Stimulated activated CD4-positive, alpha-beta T cell treated with anti-CD3 and anti-CD28 coated beads, Interleukin-15, amount 100 ng/mL, for 24 hours (primary cell): ENCODE measurements at places on chromosomes 5 and 9.

- DNase-seq = no peak
Measured at GRCh38 chr5:6274846-6275543, 103.4 kb downstream of the MED10 start.

- no peak for DNase-seq
Measured at GRCh38 chr9:105246656-105247173, 2.3 kb downstream of the SLC44A1 start.

DNA sequence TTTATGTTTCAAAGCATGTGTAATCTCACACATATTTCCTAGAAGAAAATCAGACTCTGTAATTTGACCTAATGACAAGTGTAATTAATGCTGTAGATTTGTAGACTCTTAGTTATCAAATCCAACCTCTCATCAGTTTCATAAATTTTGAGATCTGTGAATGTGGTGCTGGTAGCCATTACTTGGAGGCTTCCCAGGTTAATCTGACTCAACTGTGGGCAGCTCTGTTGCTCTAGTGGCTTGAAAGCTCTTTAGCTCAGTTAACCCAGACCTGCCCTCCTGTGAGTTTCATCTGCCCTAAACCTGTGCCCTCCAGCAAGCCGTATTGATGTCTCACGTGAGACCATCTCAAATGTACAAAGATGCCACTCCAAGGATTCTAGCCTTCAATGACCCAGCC lies 323.4 kb downstream of the FBXL7 start:
- DNase-seq = no peak

DNA sequence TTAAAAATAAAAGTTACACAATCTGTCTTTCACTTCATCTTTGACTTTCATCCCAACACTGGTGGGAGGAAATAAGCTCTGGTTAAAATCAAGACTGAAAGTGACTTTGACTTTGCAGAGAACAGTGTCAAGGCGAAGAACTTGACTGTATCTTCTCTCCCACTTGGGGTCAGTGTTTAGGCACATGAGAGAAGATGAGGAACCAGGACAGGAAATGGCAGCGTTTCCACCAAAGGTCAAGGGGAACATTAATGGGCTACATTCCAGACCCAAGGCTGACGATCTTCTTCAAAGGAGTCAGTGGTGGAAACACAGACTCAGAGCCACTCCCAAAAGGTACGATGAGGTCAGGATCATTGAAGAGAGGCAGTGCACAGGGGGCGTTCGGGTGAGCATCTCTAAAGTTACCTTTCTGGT lies 409.5 kb downstream of the ARHGEF28 start:
- no peak for DNase-seq

DNA sequence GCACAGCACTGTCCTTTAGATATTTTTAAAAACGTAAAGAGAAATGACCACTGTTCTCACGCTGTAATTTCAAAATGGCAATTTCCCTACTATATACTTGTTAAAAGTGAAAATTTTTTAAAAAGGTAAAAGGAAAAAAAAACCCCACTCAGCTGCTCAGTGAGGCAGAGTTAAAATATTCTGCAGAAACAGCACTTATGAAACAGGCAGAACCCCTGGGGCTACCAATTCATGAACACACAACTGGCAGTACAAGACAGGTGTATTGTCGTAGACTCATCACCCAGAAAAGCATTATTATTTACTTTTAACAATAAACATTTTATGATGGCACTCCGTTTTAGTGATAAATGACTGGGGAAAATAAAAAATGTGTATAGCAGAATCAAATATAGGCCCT lies 1.5 kb upstream of the RASGRF2 start:
- DNase-seq = no peak

GRCh38 chr5:142515036-142515435 lies 170.9 kb downstream of the FGF1 start:
- no peak for DNase-seq

- DNase-seq = no peak
Measured at GRCh38 chr5:66179297-66180051, 35.4 kb downstream of the SREK1 start.

GRCh38 chr5:103560826-103561225 lies 1.8 kb downstream of the NUDT12 start:
- no peak for DNase-seq
